ENCODE measurements at places on chromosomes 11 and 22.

- no peak for DNase-seq
These were observed 394.5 kb downstream of the TENM4 start for GRCh38 chr11:79046366-79046765.

DNA sequence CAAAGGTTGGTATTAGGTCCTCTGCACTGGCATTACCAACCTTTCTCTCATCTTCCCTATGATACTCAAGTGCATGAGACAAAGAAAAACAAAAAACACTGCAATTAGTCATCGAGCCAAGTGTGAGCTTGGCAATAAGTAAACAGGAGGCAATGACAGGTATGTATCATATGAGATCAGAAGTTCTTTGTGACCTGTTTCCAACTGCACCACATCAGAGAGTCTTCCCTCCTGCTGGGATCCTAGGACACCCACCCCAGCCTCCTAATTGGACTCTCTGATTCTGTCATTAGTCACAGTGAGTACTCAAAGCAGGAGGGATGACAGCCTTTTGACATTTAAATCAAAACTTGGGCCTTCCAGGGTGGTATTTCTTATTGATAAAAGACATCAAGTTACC is 7.8 kb upstream of the JAML start:
- no peak for DNase-seq

GRCh38 chr11:112163875-112164685 is at the start of gene IL18:
Gene IL18 (minus strand): TSS chr11:112164094. CDS start chr11:112155053, 9,041 bp downstream.
- DNase-seq: peak; percentile 85

- DNase-seq: no peak
These were observed 795 bp downstream of the ZBTB3 start for GRCh38 chr11:62752994-62753735.

- DNase-seq: peak; percentile 74
These were observed at the start of gene KDELR3 for GRCh38 chr22:38467904-38468442. Gene KDELR3 (plus strand): TSS chr22:38468096. CDS start chr22:38468234, 138 bp downstream.

DNA sequence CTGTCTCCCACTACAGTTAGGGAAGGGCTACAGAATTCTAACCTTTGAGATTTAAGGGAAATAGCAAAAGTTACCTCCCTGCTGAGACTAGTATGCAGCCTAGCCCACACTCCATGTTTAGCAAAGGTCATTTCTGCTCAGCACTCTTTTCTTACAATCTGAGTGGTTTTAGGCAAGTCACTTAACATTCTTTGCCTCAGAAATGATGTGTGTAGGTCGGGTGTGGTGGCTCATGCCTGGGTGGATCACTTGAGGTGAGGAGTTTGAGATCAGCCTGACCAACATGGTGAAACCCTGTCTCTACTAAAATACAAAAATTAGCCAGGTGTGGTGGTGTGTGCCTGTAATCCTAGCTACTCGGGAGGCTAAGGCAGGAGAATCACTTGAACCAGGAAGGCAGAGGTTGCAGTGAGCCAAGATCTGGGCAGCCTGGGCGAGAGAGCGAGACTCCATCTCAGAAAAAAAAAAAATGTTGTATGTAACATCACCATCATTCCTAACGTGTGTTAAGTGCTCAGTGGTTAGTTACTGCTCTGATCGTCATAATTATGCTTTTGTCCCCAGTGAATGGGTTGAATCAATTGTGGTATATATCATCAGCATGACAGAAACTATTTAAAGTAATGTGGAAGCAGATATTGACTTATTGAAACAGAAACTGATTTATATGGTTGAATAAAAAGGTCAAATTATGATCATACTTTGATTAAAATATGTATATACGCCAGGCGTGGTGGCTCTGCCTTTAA is 55.0 kb downstream of the COPB1 start:
- no peak for DNase-seq

DNA sequence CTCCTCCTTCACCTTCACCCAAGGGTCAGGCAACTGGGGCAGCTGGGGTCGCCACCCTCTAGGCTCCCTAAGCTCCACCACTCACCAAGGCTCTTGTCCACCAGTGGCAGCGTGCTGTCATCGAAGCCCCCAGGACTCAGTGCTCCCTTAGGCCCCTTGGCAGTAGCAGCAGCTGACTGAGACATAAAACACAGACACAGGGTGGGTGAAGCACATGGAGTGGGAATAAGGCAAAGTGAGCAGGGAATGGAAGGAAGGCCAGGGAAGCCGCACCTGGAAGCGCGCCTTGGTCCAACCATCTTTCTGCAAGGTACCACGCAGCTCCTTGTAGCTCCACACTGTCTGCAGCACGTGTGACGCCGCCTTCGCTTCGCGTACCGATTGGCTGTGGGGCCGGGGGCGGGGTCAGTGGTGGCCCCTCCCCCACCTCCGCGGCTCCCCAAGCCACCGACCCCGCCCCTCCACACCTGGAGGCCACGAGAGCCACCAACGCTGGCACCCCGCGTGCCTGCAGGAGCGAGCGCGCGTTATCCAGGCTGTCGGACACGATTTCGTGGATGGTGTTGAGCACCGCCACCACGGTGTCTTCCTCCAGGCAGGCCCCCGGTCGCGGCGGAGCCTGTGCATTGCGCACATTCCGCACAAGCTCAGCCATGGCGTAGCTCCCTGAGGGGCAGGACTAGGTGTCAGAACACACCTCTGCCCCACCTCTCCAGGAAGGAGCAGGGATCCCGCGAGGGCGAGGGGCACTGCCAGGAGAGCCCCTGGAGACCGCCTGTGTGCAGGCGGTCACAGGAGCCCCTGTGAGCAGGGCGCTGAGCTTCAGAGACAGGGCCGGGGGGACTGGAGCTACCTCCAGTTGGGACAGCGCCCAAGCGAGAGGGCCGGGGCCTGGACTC is 31.3 kb upstream of the TXNRD2 start:
- DNase-seq: no peak

DNA sequence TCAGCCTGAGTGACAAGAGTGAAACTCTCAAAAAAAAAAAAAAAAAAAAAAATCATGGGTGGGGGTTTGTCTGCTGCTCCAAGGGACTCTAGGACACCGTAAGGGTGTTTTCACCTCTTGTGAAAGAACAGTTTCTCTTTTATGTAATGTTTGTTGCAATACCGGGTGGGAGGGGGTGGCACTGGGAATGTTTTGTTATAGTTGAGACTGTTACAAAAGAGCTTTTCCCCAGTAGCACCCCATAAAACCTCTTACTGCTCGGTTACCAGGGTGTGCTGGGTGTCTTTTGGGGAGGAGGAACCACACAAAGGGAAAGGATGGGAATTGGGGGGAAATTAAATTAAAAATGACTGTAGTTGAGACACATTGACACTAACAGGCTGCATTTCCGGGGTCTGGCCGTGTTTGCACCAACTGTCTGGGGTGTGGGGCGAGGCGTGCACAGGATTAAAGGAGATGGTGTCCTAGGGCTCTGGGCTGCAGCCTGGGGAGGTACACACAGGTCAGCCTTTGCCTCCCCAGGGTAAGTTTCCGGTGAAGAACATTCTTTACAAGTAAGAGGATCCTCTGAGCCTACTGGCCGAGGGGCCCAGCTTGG is 1.6 kb downstream of the NFAM1 start:
- no peak for DNase-seq

DNA sequence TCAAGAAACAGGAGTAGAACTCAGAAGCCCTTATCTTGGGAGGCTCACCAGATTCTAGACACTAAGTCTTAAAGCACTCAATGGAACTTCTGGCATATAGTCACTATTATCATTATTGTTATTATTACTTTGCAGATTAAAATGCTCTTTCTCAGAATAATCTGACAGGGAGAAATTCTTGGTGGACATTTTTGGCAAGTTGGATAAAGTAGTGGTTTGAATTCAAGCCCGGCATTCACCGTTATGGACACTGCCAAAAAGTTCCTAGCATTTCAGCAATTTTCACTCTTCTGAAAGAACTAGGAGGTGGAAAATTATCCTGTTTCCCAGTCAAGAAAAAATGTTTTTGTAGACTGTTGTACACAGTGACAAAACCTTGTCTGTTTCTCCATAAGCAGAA is 179.6 kb upstream of the ISX start:
- no peak for DNase-seq

DNA sequence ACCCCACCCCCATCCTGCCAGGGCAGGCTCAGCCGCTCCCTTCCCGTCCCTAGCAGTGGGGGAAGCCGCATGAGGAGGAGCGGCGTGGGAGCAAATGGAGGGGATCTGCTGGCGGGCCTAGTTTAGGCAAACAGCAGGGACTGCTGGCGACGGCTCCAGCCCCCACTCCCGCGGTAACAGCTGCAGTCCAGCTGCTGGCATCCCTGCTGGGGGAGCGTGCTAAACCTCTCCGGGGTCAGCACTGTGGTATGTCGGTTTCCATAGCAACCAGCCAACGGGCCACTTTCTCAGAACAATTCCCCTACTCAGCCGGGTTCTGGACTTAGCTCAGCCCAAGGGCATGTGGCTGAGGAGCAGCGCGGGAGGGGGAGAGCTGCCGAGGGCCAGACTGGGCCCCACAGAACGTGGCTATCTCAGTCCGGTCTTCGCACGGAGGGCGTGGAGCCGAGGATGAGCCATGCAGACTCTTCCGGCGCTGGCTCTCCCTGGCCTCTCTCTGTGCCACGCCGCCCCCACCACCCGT is 98.8 kb downstream of the PKNOX2 start:
- DNase-seq: no peak

GRCh38 chr22:26234296-26234695 is 65.0 kb downstream of the SEZ6L start:
- DNase-seq: no peak

DNA sequence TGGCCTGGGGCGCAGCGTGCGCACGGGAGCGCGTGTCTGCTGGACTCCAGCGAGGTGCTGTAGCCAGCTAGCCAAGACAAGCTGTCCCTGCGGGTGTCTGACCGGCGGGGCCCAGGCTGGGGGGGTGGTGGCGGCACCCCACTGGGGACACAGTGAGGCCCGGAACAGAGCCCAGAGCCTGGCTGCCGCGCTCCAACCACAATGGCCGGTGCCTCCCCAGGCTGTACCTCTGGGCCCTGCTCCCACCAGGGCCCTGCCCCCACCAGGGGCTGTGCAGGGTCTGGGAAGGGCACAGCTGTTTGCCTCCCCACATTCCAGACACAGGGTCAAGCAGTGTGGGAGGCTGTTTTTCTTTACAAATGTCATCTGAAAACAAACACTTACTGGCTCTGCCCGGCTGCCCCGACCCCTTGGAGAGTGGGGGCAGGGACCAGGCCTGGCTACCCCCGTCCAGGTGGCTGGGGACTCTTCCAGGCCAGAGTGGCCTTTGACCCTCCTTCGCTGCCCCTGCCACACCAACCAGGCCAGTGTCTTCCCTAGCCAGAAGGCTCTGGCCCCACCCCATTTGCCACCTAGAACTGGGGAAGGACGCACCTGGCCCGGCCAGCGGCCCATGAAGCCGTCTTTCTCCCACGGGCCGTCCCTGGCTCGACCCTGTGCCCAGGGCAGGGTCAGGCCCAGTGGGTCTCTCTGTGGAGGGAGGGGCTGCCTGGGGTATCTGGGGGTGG is 14.6 kb downstream of the H19 start:
- no peak for DNase-seq

All from Caki2 (cell line).